ENCODE measurements at places on chromosomes 12 and 14. TPM values are rescaled to one million over a fixed set of nuclear protein-coding genes. Genes with fewer than 3 reads are reported as not detected.

GRIP1 gene
- 22.5 TPM for total RNA-seq

MYH6 gene
- total RNA-seq = 0.09 TPM

DIO2 gene
- total RNA-seq = 0.04 TPM

WNT5B gene
- total RNA-seq = 4.6 TPM

TRPV4 gene
- total RNA-seq = 2.9 TPM

HSP90AA1 gene
- total RNA-seq = 842 TPM

AQP2 gene
- total RNA-seq = not detected

LIMA1 gene
- total RNA-seq = 31.2 TPM

METTL17 gene
- 98.1 TPM for total RNA-seq

GPR135 gene
- 1.6 TPM for total RNA-seq

SIX1 gene
- 0.59 TPM for total RNA-seq

FERMT2 gene
- 92.8 TPM for total RNA-seq

CSRP2 gene
- 157 TPM for total RNA-seq

NFATC4 gene
- 60.7 TPM for total RNA-seq

MED13L gene
- total RNA-seq = 55.5 TPM

HRK gene
- total RNA-seq = 3.5 TPM

ZC3H14 gene
- total RNA-seq = 69.9 TPM

RERG gene
- total RNA-seq = 0.21 TPM

TEDC1 gene
- total RNA-seq = 17.9 TPM

AMDHD1 gene
- 1.1 TPM for total RNA-seq

KRT74 gene
- total RNA-seq = not detected

ELK3 gene
- 16.5 TPM for total RNA-seq

RNASE4 gene
- 2.4 TPM for total RNA-seq

MANSC4 gene
- not detected for total RNA-seq

TAS2R9 gene
- not detected for total RNA-seq

B4GALNT1 gene
- total RNA-seq = 1.2 TPM

ZNF605 gene
- 21.1 TPM for total RNA-seq

RERGL gene
- total RNA-seq = not detected

TMEM229B gene
- total RNA-seq = 0.69 TPM

SPIC gene
- not detected for total RNA-seq

MRPL52 gene
- total RNA-seq = 200 TPM

CELA1 gene
- not detected for total RNA-seq

CCDC60 gene
- 0.57 TPM for total RNA-seq

SRSF5 gene
- 288 TPM for total RNA-seq

INHBE gene
- total RNA-seq = 5.0 TPM

KRT75 gene
- total RNA-seq = not detected

FGF23 gene
- total RNA-seq = 0.24 TPM
